ENCODE measurements at places on chromosomes 3 and 15.

DNA sequence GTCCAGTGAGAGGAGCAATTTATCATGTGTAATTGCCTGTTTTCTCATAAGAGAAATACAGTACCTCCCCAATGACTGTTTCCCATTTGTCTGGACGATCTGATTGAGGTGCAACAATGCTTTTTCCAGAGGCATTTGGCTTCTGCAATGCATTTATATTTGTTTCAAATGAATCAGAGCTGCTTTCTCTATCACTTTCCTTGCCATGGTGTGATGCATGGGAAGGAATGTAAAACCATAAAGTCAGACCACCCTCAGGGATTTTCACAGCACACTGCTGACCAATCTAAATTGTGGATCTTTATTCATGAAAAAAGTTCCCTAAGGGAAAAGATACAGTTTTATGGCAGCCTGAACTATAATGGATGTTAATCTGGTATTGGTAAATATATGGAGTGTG is 333.0 kb downstream of the ZNF385D start:
- no peak for DNase-seq

GRCh38 chr3:14424711-14425580 is 22.5 kb downstream of the SLC6A6 start:
- peak; percentile 60 for DNase-seq

GRCh38 chr15:88230823-88231222 is 25.7 kb downstream of the NTRK3 start:
- no peak for DNase-seq

DNA sequence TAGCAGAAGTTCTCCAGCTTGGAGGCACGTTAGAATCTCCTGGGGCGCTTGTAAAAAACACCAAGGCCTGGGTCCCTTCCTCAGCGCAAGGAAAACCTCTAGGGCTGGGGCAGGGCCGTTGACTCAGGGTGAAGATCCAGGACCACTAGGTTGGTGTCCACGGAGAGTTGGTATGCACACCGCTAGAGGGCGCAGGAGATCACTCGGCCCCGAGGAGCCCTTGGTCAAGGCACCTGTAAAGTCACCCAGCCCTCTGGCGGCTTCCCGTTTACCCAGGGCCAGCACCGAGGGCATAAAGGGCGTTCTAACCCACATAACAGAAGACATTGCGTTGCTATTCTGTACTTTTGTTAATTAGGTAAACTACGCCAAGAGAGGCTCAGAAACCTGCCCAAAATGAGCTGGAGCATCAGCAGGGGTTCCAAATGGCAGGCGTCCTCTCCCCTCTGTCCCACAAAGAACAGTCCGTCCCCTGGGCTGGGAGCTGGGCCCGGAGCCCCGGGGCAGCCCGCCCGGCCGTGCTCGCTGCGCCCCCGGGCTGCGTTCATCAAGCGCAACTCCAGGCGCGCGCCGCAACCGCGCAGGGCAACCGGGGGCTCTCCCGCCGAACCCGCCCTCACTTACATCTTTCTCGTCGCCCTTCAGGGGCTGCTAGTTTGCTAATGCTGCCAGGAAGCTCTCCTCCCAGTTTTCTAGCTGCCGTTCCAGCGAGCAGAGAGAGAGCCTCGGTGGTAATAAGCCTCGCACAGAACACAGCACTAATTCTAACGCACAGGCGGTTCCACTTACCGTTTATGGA is 332.1 kb downstream of the ARRDC4 start:
- DNase-seq: no peak

- DNase-seq: no peak
Observed at GRCh38 chr15:31031471-31032067, 40.1 kb upstream of the MTMR10 start.

GRCh38 chr3:128006061-128007032 is 45.9 kb upstream of the SEC61A1 start:
- DNase-seq: no peak

- DNase-seq: no peak
Observed at GRCh38 chr15:55535436-55535835, 27.4 kb upstream of the DNAAF4 start.

GRCh38 chr3:62723166-62723913 is 151.9 kb downstream of the CADPS start:
- DNase-seq: no peak

GRCh38 chr15:32706704-32707103 is 11.1 kb upstream of the GREM1 start:
- DNase-seq: no peak

- no peak for DNase-seq
Observed at GRCh38 chr3:24142127-24142526, 197.0 kb downstream of the NR1D2 start.

DNA sequence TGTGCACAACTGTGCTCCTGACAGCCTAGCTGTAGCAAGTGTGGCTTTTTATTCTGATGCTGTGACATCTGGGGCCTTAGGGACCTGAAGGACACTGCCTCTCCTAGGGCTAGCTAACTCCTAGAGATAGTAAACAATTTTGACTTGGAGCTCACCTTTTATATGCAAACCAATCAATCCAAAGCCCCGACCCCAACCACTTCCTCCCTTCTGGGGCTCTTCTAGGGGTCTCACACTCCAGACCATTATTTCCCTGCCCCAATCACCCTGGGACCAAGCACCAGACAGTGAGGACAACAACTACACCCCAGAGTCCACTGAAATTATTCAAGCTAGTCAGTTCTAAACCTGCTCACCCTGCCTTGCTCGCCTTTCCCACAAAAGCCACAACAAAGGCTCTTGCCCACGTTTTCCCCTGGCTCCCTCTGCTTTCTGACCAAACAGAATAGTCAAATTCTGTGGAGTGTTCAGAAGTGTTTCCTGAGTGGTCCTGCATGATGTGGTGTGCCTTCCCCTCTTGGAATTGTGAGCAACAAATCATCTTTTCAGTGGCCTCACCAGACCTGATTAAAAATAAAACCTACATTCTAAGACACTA is 84.2 kb upstream of the WNT5A start:
- DNase-seq: no peak

DNA sequence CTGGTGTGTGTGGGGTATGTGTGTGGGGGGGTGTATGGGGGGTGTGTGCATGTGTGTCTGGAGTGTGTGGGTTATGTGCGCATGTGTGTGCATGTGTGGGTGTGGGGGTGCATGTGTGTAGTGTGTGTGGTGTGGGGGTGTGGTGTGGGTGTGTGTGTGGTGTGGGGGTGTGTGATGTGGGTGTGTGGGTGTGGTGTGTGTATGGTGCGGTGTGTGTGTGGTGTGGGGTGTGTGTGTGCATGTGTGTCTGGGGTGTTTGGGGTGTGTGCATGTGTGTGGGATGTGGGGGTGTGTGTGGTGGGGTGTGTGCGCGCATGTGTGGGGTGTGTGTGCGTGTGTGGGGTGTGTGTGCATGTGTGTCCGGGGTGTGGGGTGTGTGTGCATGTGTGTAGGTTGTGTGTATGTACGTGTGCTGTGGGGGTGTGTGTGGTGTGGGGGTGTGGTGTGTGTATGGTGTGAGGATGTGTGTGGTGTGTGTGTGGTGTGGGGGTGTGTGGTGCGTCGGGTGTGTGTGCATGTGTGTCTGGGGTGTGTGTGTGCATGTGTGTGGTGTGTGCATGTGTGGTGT is 6.2 kb upstream of the OCA2 start:
- DNase-seq: no peak

DNA sequence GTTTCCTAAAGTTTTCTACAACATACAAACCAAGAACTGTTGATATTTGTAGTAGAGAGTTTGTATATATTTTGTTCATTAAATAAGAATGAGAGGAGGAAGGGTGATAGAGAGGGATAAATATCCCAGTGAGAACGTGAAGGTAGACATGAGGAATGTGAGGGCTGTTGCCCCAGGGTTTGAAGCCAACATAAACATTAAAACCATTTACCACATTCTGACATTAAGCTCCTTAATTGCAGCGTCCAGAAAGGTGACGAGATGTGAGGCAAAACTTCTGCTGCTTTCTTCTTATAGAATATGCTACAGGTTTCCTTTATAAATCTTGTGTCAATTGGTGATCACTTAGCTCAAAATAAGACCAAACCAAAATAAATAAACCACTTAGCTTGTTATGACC is 267.8 kb upstream of the CNTN4 start:
- DNase-seq: no peak

DNA sequence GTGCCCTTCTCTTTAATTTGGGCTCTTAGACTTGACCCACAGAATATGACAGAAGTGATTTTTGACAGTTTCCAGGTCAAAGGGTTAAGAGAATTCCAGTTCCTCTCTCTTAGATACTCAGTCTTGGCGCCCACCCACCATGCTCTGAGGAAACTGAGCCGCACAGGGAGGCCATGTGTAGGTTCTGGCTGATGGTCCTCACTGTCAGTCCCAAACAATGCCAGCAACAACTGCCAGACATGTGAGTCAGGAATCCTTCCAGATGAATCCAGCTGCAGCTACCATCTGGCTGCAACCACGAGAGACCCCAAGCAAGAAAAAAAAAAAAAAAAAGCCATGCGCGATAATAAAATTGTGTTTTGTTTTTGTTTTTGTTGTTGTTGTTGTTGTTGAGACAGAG is 326.6 kb downstream of the MAGI1 start:
- DNase-seq: no peak

DNA sequence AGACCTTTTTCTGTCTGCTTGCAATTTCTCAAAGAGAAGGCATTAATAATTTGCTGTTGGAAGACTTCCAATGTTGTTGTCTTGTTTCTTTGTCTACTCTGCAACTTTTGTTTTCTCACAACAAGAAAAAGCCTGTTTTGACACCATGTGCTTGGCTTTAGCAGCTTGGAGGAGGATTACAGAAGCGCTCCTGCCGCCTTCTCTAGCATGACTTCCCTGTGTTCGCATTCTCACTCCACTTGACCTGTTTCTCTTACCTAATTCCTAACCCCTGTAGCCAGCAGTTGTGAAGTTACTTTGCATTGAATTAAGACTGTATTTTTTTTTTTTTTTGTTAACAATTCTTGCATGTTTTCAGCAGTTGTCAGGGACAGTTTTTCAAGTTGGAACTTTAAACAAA is 235.3 kb upstream of the GOLIM4 start:
- no peak for DNase-seq

GRCh38 chr15:45747426-45747825 is 112.6 kb downstream of the SQOR start:
- no peak for DNase-seq

DNA sequence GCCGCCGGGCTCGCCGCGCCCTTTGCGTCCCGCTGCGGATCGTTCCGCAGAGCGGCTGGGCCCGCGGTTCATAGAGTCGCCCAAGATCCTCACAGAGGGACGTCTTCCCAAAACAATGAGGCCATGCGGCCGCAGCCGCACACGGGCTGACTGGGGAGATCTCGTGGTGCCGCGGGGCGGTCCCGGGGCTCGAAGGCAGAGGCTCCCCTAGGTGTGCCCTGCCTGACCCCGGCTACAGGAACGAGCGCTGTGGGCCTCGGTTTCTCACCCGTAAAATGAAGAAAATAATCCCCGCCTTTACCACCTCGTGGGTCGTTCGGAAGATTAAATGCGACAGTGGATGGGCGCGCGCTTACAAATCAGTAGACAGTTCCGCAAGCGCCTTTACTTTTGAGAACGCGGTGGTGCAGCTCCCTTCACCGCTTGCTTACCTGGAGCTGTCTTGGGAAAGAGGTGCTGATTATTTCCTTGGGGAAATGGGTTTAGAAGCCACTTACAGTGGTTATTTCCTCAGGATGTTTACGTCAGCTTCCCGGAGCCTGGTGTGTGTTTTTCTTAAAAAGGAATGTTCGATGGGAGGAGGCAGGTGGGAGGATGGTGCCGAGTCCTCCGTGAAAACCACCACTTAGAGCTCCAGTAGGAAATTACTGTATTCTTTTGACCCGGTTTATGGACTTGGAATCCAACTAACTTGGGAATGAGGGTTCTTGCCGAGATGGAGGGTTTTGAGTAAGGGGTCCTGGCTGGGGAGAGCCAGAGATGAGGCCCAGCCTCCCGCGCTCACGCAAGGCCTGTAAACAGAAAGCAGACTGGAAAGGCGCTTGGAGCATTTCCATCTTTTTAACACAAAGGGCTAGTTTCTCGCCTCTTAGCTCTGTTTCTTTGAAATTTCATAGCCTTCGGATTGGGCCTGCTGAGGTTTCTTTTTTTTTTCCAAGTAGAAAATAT is 1.9 kb upstream of the MEX3B start:
- DNase-seq: no peak

DNA sequence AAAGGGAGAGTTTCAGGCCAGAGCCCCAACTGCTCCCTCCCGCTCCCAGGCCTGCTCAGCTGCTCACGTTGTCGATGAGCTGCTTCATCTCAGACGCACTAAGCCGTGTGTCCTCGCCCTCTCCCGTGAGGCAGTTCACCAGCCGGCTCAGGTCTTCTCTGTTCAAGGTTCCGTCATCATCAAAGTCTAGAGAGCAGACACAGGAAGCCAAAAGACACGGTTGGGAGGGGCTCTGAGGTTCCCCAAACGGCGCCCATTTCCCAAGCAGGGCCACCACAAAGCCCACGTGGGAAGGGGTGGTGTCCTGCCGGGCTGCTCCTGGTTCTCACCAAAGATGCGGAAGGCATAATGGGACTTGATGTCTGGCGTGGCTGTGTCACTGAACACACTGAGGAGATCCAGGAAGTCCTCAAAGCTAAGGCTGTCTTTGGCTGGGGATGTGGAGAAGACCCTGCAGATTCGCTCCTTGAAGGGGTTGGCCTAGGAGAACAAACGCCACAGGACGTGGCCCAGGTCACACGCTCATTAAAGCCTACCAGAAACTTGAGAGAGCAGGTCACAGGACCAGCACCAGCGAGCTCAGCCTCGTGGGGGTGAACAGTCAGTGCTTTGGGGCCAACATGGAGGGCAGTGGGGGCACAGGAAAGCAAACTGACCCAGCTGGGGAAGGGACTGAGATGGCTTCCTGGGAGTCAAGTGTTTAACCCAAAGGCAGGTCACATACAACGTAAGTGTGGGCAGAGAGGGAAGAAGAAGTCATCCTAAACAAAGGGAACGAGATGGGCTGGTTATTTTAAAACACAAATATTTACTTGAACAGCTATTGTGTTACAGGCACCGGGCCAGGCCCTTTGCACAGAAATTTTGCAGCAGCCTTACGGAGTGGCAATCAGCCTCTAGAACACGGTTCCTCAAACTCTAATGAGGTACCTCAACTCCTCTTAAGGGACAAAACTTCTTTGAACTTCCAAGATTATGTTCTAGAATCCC is 2.4 kb downstream of the CIB1 start:
- DNase-seq: peak; percentile 88

DNA sequence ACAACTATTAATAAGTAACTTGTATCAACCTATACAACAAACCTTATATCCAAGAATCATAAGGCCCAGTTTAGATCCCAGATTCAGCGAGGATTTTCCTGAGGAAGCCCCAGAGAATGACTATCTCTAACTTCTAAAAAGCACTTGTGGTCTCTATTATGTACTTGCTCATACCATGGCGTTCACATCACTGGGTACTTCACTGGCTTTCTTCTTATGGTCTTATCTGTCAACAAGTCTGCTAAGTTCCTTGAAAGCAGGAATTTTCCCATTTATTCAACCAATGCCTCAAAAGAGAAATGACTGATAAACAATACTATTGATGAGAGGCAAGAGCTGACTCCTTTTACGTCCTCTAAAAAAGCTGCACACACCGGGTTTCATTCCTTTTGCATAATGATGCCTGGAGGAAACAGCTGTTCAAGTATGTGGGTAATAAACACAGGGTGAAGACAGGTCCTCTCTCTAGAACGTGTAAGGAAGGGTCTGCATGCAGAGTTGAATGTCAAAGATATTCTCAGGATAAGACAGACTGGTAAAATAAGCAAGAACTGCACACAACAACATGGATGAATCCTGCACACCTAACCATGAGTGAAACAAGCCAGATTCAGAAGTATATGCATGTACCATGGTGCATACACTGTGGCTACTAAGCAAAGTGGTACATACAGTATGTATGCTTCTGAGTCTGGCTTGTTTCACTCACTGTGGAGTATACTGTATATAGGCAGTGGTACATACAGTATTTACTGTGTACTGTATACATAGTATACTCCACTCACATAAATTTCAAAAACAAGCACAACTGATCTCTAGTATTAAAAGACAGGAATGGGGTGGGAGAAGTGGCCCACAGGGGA is 408.7 kb downstream of the SHQ1 start:
- DNase-seq: no peak
